ENCODE measurements at places on chromosomes 4 and X.
A peak's percentile ranks its signal among the peaks of the same experiment; 100 is the strongest.

- DNase-seq, result no peak
Measured at GRCh38 chrX:108034725-108035124, 10.1 kb upstream of the VSIG1 start.

DNA sequence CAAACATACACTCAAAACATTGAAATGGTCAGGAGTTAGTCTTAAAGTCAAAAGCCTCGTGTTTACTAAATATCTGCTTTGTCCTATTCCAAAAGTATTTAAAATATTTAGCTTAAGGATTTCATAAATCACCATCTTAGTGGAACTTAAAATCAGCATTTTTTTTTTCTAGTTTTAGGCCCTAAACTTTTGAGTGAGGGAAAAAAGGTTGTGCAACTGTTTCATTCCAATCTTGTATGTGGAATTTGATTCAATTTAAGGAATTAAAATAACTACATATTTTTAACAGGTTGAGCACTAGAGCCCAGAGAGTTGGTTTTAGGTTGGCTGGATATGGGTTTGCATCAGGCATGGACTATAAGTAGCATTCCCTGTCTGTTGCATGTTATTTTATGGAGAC is 35.7 kb upstream of the ANK2 start:
- no peak for DNase-seq

GRCh38 chr4:78880874-78881492 is 58.3 kb downstream of the PAQR3 start:
- no peak for DNase-seq

DNA sequence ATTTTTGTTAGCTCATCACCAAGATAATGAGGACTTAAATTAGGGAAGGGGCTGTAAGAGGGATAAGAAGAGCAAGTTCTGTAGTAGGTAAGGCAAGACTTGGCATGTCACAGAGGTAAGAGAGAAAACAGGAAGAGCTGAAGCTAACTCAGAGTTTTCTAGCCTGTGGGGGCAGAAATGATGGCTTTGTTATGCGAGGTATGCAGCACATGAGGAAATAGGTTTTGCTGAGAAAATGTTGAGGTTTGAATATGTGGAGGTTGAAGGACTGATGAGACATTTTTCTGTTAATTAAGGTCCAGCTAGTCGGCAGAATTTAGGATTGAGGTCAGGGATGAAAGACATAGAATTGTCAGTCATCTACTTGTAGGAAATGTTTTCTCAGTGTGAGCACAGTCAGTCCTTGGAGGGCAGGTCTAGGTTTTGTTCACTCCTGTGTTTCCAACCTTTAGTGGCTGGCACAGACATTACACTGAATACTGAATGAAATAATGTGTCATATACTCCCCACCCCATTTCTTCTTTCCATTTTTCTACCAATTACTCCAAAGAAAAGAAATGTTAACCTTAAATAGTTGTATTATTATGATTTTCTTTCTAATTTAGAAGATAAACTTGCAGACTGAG is 154.0 kb upstream of the AADAT start:
- DNase-seq, result no peak

DNA sequence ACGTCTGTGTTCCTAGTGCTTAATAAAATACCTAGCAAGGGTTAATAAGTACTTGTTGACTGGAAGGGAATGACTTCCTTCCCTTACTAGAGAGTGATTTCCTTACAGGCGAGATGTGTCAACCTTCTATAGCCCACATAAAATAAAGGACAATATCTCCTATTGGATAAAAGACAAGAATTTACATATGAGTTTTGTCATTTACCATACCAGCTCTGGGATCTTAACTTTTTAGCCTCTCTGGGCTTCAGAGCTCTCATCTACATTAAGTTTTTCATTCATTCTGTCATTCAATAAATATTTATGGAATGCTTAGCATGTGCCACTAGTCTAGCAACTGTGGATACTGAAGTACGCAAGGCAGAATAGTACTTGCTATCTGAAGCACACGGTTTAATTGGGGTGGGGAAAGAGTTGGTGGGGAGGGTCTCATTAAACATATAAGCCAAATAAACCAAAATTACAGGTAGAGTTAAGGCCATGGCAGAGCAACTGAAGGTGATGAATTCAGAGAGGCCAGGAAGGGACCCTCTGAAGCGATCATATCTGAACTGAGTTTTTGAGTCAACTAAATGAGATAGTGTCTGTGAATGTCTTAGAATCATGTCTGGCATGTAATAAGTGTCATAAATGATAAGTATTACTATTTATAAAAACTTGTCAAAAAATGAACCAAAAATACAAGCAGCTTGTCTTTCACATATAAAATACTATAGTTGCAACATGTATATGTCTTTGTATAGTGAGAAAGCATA is 91.6 kb upstream of the BMP2K start:
- DNase-seq, result no peak

DNA sequence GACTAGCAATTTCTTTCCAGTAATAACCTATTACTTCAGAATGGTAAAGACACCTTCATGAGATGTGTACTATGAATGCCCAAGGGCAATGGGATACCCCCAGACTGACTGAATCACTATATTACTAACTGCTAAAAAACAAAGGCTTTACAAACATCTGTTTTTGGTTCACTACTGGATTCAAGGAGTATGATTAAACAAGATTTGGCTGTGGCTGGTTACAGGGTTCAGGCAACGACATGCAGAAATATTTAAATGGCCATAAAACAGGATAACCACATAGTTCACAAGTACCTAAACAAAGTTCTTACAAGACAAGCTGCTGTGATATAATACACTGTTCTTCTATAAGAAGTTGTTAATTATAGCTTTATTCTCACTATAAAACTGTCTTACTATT is 128.2 kb downstream of the FRYL start:
- DNase-seq, result peak; percentile 37

DNA sequence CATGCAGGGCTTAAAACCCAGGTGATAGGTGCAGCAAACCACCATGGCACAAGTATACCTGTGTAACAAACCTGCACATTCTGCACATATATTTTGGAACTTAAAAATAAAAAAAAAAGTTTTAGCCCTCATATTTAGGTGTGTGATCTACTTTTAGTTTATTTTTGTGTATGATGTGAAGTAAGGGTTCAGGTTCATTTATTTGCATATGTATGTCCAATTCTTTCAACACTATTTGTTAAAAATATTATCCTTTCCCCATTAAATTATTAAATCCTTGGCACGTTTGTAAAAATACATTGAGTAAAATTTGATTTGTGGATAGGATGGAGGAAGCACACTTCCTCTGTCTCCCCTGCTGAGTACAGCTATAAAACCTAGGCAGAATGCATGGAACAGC is 12.9 kb downstream of the RAB39B start:
- no peak for DNase-seq
